Endothelial cell of umbilical vein (primary cell): ENCODE measurements at places on chromosomes 4 and X.
A peak's percentile ranks its signal among the peaks of the same experiment; 100 is the strongest.

- DNase-seq, result no peak
These were observed 6.2 kb downstream of the LINC00632 start for GRCh38 chrX:140715787-140716186.

DNA sequence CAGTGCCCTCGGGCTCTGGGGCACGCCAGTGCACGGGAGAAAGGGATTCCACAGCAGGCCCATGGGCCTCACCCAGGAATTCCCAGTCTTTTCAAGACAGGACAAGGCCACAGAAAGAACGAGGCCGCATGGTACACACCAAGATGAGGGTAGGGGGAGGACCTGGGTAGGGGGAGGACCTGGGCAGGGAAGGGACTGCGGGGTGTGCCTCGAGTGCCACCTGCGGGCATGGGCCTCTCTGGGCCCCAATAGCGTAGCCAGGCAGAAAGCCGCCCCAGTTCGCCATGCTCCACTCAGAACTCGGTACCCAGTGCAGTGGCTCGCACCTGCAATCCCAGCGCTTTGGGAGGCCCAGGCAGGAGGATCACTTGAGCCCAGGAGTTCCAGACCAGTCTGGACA, 14.0 kb upstream of the DUSP9 start:
- DNase-seq, result no peak

DNA sequence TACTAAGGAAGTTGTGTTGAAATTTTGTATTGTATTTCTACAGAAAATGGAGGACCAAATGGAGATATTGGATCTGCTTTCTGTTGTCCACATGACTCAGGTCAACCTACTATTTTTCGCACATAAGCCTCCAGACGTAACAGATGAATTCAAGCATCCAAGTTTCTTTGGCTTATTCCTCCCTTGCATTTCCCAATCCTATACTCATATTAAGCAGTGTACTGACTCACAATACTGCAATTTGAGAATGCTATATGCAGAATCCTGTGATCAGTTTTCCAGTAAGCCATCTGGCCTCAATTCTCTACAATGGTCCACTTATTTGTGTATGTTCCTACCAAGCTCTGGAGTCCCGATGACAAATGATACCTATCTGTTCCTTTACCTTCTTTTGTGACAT, 75.7 kb downstream of the ASB9 start:
- no peak for DNase-seq

- peak; percentile 16 for DNase-seq
These were observed 105.0 kb downstream of the NDST3 start for GRCh38 chr4:118139241-118139640.

DNA sequence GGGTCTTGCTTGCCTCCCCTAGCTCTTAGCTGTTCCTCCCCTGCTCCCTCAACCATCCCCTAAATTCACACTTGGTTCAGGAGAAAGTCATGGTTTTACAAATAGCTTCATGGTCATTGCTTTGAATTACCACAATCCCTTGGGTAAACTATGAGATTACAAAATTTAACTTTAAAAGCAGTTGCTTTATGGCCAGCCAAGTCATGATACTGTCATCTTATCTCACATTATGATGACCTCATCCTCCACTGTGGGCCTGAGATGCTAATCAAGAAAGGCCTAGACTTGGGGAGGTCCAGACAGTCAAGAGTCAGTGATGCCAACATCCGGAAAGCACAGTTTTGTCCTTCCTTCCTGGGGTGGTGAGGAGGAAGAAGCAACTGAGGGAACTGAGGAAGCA, 10.5 kb upstream of the FGF16 start:
- DNase-seq, result no peak

GRCh38 chrX:26613956-26614355, 398.0 kb downstream of the MAGEB5 start:
- DNase-seq, result no peak

- DNase-seq, result no peak
These were observed 464.4 kb downstream of the TRIML1 start for GRCh38 chr4:188603646-188604045.

DNA sequence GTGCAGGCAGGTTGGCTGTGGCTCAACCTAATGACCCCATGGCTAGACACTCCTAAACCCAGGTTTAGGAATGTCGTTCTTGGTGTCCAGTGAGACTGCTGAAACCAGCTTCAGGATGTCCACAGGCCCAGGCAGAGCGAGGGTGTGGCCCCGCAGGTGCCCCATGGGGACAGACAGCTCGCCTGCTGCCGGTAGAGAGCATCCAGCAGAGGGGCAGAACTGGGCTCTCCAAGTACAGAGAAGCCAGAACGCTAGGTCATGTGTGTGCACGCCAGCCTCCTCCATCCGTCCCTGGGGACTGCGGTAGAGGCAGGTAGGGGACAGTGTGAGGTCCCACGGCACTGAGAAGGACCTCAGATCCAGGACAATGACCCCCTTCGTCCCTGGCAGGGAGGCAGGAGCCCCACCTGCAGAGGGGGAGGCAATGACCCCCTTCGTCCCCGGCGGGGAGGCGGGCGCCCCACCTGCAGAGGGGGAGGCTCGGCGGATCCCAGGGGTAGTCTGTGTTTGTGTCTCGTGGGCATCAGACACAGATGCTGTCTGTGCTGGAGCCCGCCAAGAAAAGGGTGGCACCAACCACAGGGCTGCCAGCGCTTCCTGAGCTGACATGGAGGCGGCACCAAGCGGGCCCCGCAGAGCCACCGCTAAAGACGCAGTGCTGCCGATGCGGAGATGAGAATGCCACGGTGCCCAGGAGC, 118.4 kb downstream of the FAM53A start:
- no peak for DNase-seq

DNA sequence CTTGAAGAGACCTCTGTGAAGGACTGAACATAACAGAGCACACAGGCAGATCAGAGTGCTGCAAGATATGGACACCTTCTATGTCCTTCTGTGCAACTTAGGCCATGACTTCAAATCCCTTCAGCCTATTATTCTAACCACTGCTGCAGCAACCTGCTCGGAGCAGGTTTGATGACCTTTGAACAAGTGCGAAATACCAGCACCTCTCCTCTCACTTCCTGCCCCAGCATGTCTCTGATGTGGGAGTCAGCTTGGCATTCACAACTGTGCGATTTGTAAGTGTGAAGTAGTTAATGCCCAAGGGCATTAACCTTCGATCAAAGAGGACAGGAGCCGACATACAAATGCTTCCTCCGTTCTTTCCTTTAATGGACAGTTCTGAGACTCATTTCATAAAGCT, 1.6 kb upstream of the EXOC1 start:
- DNase-seq, result no peak

- peak; percentile 50 for DNase-seq
These were observed 137.1 kb downstream of the RELL1 start for GRCh38 chr4:37549041-37549440.

- DNase-seq, result no peak
These were observed 1415.6 kb upstream of the PCDH7 start for GRCh38 chr4:29304595-29304994.

DNA sequence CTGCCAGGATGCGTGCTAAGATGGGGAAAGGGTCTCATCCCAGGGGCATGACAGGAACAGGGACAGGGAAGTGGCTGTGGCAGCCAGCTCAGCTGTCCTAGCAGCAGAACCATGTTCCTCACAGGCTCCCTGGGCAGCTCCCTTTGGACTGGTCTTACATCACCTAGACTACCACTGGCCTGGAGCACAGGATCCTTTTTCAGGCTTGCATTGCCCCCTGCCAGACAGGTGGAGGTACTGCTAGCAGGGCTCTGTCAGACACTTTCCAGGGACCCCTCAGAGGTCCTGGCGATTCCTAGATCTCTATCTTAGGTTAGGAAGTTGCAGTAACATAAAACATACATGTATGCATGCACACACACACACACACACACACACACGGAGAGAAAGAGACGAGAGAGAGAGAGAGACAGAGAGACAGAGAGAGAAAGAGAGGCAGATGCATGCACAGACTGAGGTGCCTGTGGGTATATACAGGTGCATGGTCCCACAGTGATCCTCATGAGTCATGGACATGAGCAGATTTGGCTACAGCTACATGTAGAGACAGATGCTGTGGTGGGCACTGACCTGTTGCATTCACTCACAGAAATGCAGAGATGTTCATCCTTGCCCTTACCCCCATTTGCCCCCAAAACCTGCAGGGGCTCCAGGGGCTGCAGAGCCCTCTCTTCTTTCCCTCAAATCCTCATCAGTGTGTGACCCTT, 63.6 kb downstream of the STARD8 start:
- peak; percentile 32 for DNase-seq

GRCh38 chrX:68462197-68462596, 28.9 kb upstream of the OPHN1 start:
- peak; percentile 14 for DNase-seq

GRCh38 chr4:26862381-26862915, 1.8 kb downstream of the STIM2 start:
- peak; percentile 49 for DNase-seq

DNA sequence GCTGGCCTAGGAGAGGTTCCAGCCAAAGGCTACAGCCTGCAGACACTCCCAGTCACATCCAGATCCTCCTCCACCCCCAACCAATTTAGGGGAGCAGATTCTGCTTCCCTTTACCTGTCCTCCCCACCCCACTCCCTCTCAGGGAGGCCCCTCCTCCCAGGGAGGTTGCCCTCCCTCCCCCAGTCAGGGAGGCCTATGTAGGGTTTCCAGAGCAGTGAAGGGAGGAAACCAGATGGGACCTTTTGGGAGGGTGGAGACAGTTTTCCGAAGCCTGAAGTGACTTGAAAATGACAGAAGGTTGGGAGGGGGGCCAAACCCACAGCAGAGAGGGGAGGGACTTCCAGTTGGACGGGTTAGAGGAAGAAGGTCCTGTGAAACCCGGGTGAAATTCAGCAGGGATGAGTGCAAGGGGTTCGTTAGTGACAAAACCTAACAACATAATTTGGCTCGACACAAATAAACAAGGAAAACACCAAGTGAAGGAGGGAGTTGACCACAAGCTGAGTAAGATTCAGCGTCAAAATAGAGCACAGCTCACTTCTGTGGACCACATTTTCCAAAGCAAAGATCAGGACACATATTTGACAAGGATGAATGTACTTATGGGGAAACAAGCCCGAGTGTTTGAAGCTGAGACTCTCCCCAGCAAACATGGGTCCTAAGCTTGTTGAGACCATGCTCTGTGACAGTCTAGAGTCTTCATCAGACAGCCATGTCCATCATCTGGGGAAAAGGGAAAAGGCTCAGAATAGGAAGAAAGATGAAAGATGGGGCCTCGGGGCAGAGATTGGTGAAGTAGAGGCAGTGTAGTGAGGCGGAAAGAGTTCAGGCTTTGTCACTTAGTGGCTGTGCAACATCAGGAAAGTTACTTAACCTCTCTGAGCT, 46.4 kb downstream of the PRPS1 start:
- DNase-seq, result no peak

GRCh38 chr4:74267998-74268606, 40.2 kb upstream of the EPGN start:
- peak; percentile 14 for DNase-seq

GRCh38 chr4:95979961-95980876, 140.3 kb downstream of the PDHA2 start:
- DNase-seq, result no peak

DNA sequence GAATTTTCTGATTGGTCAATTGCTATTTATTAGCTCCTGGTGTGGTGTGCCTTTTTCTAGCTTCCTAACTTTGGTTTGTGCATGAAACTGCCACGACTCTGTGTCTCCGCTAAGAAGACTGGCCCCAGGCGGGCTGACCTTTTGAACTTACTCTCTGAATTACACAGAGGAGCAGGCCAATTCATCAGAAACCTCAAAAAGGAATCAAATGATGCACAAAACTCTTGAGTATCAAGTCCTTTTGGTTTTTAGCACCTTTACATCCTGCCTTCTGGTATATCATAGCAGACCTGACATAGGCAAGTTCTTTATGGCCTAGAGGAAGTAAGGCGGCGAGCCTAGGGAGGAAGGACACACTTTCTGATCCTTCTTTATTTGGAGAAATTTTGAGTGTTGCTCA, 17.6 kb downstream of the TKTL1 start:
- no peak for DNase-seq

- no peak for DNase-seq
These were observed 57.1 kb upstream of the NKAP start for GRCh38 chrX:120000490-120001246.

DNA sequence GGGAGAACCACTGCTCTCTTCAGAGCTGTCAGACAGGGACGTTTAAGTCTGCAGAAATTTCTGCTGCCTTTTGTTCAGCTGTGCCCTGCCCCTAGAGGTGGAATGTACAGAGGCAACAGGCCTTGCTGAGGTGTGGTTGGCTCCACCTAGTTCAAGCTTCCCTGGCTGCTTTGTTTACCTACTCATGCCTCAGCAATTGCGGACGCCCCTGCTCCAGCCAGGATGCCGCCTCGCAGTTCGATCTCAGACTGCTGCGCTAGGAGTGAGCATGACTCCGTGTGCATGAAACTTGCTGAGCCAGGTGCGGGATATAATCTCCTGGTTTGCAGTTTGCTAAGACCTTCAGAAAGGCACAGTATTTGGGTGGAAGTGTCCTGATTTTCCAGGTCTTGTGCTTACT, 70.9 kb downstream of the MAGEB5 start:
- no peak for DNase-seq
